NCI-H524 treated with DMSO at 0.1 percent for 48 hours (cell line): ENCODE measurements at places on chromosomes 6 and 20.

- no peak for DNase-seq
Observed at GRCh38 chr6:85756982-85757381, 114.3 kb upstream of the SYNCRIP start.

DNA sequence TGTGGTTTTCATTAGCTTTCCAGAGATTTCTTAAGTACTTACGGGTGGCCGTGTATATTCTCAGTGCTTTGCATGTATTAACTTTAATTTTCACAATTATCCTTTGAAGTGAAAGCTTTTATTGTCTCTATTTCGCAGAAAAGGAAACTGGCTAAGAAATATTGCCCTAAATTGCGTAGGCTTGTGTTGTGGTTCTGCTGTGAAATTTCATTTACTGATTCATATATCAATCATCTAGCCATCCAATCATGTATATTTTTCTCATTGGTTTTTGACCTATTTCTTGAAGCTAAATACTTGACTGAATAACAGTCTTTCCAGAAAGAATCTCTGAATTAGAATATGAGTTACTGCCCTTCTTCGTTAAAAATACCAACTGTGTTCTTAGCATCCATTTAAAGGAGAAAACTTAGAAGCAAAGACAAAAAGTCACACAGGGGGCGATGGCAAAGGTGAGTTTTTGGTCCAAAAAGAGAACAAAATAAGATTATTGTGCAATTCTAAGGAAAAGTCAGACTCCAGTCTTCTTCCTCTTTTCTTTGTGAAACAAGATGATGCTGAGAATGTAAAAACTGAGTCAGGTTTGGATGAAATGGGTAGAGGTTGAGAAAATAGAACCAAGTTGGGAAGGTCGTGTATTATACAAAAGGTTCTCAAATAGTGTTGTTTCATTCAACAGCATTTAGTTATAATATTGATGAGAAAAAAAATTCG, 1.4 kb downstream of the CYB5R4 start:
- no peak for DNase-seq

- no peak for DNase-seq
Observed at GRCh38 chr6:168096271-168096764, 17.3 kb upstream of the FRMD1 start.

DNA sequence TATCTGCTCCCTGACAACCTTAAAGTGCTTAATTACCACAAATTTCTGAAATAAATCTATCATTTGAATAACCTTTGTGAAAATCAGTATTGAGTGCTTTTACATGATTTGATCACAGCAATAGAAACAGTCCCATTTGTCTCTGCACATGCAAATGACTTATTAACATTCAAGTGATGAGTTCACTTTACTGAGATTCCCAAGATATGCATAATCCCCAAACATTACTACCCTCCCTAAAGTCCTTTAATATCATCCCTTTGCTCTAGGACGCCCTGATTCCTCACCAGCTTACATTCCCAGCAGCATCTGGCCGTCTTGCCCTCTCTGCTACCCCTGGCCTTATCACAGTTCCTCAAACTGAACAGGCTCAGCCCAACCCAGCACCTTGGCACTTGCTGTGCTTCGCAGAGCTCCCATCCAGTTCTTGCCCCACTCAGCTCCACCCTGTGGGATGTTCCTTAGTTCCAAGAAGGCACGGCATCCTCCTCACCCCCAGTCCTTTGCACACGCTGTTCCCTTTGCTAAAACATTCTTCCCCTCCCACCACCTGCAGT, 347.5 kb downstream of the PREX1 start:
- no peak for DNase-seq

DNA sequence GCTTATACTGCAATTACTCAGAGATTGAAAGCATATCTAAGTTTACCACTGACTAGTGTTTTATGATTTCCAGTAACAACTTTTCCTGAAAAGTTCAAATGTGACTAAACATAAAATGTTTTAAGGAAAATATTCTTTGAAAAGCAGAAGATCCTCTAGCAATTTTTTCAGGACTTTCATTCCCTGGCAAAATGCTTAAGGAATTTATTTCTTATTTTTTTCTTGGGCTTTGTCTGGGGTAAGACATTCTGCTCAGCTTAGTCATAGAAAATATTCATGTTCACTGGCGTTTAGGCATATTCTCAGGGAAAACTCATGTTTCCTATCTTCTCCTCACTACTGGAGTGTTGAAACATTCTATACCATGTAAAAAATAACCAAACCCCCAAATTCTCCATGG, 235.3 kb upstream of the CEP162 start:
- DNase-seq: no peak

GRCh38 chr6:111573131-111573883, 32.4 kb downstream of the TRAF3IP2 start:
- DNase-seq: no peak

DNA sequence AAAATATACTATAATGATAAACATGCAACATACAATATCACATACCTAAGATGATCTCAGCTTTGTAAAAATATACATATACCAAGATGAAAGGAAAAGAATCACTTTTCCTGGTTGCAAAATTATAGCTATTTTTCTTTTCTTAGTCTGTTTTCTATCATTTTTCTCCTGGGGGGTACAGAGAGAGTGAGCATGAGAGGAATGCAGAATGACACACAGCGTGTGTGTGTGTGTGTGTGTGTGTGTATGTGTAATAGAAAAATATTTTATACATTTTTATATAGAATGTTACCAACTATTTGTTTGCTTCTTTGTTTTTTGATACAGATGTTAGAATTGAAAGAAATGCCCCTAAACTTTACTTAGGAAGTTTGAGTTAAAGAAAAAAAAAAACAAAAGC, 64.3 kb downstream of the FAM83B start:
- no peak for DNase-seq
